ENCODE measurements at places on chromosomes 16 and 17.
A peak's percentile ranks its signal among the peaks of the same experiment; 100 is the strongest.

GRCh38 chr17:55811536-55811935 is 60.7 kb downstream of the PCTP start:
- no peak for DNase-seq

DNA sequence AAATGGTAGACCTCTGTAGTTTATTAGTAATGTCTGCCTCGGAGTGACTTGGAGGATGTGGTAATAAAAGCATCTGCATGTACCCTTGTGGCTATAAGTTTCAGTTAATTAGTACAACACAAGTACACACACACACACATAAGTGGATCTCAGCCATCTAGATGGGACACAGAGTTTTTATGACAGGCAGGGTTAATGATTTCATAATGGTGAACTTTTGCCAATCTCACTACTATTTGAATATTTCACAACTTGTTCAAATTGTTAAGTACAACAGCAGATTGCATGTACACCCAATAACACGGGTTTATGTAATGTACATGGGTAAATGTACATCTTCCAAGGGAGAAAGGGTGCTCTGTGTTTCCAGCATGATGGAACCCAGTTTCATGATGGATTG is 511.3 kb upstream of the HSBP1 start:
- no peak for DNase-seq

DNA sequence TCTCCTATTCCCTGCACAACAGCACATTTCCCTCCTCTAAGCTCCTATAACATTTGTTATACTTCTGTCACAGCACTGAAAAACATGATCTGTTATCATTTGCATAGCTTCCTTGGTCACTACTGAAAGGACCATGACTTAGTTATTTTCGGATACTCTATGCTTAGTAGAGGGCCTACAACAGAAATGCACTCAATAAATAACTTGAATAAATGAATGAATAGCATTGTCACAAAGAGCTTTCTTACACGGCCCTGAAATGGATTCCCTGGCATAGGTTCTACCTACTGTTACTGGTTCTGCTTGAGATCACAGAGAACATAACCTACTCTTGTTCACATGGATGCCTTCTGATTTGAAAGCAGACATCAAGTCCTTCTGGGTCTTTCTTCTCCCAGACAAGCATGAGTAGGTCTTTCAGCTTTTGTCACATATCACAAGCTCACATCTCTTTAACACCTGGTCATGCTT is 41.6 kb downstream of the MYO1D start:
- DNase-seq, result no peak

GRCh38 chr16:19713697-19714096 is 4.3 kb downstream of the KNOP1 start:
- no peak for DNase-seq

- DNase-seq, result no peak
These were observed 119.3 kb upstream of the TBX2 start for GRCh38 chr17:61280338-61280737.

- no peak for DNase-seq
These were observed 7.9 kb upstream of the TMEM88 start for GRCh38 chr17:7846765-7847661.

- DNase-seq, result no peak
These were observed 23.0 kb upstream of the ABCC3 start for GRCh38 chr17:50611634-50612033.

- DNase-seq, result no peak
These were observed 31.7 kb upstream of the CDH11 start for GRCh38 chr16:65153365-65154105.

- DNase-seq, result no peak
These were observed 9.7 kb downstream of the USB1 start for GRCh38 chr16:58010886-58011285.

DNA sequence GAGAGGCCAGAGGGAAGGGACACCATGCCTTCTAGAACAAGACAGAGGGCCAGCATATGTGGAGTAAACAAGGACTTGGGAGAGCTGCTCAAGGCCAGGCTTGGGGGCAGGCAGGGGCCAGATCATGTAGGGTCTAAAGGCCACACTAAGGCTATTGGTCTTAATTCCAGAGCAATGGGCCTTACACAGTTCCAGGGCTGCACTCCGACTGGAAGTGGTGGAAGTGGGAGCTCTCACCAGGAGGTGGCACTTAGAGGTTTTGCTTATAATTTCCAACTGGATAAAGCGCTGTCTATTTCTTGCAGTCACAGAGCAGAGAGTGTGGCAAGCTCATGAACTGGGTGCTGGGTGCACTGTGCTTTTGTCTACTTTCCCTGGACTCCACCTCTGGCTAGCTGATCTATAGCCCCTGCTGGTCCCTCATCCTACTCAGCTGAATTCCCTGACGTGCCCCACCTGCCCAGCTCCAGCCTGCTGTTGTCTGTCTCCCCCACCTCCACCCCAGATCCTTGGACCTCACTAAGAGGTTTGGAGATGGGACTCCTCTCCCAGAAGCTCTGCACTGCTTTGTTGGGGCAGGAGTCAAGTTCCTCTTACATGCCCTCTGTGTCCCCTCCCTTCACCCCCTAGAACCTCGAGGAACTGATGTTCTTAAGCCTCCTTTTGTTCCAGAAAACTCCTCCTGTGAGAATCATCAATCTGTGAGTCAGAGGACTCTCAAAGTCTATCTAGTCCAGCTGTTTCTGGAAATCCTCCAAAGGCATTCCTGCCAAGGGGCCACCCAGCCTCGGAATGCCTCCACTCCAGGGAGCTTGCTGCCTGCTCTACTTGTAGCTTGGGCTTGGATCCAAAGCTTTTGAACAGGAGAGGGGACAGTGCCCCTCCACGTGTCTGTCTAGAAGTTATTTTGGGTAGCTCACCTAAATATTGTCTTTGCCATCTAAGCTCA is 48.1 kb upstream of the KSR1 start:
- DNase-seq, result peak; percentile 93

GRCh38 chr17:27575912-27576252 is 55.1 kb upstream of the LGALS9 start:
- no peak for DNase-seq

DNA sequence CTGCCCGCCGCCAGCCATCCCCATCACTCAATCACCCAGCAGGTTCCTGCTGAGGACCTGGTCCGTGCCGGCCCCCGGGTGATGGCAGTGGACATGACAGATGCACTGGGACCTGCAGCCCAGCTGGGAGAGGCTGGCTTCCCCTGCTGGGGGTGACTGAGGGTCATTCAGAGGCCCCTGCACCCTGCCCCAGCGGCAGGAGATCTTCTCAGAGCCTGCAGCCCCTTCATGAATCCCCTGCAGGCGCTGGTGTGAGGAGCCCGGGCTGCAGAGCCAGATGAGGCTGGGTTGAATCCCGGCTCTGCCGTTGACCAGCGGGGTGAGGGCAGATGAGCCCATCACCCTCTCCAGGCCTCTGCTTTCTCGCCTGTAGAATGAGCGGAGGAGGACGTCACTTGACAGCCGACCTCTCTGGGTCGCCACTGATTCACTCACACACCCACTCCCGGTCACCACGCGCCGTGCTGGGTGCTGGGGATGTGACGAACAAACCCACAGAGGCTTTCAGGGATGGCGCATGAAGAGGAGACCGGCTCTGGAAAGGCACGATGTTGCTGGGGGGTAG is 95.2 kb upstream of the CIBAR2 start:
- DNase-seq, result no peak

GRCh38 chr16:85048921-85049562 is 21.4 kb downstream of the KIAA0513 start:
- no peak for DNase-seq

DNA sequence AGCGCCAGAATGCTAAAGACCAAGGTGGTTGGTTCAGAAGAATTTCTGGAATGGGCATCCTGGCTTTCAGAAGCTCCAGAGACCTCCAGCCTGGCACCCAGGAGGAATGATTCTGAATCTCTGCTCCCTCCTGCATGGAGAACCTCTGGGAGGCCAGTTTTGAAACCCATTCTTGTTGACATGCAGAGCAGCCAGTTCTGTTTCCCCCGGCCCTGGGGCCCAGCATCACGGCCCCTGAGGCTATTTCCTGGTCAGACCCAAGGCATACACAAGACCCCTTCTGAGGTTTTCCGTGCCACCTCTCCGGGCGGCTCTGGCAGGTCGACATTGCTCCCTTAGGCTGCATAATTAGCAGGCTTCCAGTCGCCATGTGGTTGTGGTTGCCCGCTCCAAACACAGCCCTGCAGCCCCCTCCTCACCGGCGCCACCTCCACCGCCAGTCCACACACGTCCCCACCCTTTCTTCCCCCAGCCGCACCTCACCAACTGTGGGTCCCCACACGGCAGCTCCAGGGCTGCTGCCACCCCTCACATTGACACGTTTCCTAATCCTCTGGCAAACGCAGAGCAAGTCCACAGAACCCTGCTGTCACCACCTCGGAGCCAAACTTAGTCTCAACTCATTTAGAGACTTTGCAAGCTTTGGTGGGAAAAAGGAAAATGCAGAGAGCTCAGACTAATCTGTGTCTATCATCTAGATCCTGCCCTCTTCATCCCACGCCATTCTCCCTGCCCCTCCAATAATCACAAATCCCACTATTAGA is 367.1 kb downstream of the SOX9 start:
- DNase-seq, result no peak

GRCh38 chr17:44390250-44390870 is 911 bp upstream of the ITGA2B start:
- DNase-seq, result no peak

DNA sequence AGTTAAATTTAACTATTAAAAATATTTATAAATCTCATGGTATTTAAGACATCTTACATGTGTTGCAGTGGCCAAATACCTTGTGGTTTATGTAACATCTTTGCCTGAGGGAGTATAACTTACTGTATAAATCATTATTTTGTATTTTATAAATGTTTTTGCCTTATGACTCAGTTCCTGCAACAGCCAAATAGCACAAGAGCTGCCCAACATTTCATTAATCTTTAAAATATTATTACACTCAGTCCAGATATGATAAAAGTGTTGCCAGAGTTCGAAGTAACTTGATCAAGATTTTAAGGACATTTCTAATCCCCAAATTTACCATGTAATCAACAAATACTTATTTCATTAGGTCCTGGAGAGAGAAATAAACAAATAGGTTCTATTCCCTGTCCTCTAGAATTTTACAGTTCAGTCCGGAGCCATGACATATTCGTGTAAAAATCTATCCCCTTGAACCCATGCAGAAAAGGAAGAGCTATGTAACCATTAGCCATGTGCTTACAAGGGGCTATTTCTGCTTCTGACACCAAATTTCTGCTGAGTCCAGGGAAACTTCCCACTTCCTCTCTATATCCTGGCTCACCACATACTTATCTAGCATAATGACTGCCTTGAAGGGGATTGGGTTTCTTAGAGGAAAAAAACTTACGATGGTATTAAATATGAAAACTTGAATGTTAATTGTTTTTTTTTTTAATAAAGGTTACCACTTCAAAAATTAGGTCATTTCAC is 44.0 kb downstream of the IRX6 start:
- DNase-seq, result peak; percentile 90

DNA sequence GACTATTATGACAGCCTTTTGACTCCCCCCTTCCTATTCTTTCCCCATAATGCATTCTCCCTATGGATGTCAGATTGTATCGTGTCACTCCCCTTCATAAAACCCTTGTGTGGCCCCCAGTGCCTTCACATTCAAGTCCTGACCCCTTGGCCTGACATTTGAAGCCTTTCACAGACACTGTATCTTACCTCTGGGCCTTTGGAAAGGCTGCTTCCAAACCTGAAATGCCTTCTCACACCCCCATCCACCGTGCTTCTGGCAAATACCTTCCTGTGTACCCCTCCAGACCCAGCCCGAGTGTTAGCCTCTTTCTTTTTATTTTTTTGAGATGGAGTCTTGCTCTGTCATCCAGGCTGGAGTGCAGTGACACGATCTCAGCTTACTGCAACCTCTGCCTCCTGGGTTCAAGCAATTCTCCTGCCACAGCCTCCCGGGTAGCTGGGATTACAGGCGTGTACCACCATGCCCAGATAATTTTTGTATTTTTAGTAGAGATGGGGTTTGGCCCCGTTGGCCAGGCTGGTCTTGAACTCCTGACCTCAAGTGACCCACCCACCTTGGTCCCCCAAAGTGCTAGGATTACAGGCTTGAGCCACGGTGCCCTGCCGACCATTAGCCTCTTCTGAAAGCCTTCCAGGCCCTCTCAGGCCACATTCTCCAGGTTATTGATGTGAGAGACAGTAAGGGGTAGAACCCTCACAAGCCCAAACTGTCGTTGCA is 2.1 kb downstream of the ARMC5 start:
- no peak for DNase-seq

DNA sequence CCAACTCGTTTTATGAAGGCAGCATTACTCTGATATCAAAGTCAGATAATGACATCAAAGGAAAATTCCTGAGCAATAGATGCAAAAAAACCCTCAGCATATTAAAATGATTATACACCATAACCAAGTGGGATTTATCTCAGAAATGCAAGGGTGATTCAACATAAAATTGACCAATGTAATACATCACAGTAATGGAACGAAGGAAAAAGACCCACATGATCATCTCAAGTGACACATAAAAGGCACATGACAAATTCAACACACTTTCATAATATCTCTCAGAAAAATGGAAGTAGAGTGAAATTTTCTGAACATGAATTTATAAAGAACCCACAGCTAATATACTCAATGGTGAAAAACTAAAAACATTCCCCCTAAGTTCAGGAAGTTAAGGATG is 118.8 kb downstream of the ITFG1 start:
- no peak for DNase-seq

GRCh38 chr17:18977021-18977420 is 25.1 kb downstream of the SLC5A10 start:
- no peak for DNase-seq

- DNase-seq, result no peak
These were observed 236.0 kb upstream of the ELAC2 start for GRCh38 chr17:13253733-13254410.

DNA sequence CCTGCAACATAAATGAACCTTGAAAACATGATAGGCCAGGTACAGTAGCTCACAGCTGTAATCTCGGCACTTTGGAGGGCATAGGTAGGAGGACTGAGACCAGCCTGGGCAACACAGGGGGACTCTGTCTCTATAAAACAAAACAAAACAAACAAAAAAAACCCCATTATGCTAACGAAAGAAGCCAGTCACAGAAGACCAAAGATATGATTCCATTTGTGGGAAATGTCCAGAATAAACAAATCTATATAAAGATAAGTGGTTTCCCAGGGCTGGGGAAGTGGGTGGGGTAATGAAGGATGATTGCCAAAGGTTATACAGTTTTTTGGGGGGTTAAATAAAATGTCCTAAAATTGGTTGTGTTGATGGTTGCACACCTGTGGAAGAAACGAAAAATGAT is 36.5 kb upstream of the SIAH1 start:
- DNase-seq, result no peak

All from fibroblast of skin of scalp (primary cell).